ENCODE measurements at places on chromosomes 5 and 9.

GRCh38 chr5:180915924-180916323 lies 17.0 kb downstream of the BTNL8 start:
- H3K4me3 ChIP-seq = no peak overlapping the region
- H3K36me3 ChIP-seq = no peaks in the 10 kb centered on the region
- H3K27ac ChIP-seq = no peak overlapping the region
- no peak for DNase-seq

- no peaks in the 10 kb centered on the region for H3K4me1 ChIP-seq
- DNase-seq = no peak
- no peaks in the 10 kb centered on the region for H3K27me3 ChIP-seq
These were observed 237.6 kb downstream of the NNT start for GRCh38 chr5:43840424-43841125.

DNA sequence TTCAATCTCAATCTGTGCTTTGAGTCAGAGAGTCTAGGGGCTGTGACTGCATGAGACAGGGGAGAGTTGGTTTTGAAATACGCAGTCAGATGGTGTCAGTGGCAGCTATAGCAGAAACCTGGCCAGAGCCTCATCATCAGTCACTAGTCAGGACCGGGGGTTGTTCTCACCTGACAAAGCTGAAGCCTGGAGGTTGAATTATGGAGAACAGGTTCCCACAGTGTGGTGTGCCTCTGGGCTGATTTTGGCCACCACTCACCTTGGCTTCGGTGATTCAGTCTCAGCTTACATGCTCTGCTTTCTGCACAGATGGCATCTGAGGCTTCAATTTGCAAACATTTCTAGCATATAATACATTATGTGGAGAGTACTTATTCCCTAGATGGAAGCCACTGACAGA lies 387.3 kb downstream of the YTHDC2 start:
- H3K4me3 ChIP-seq = no peak overlapping the region
- no peaks in the 10 kb centered on the region for H3K36me3 ChIP-seq
- no peaks in the 10 kb centered on the region for H3K4me1 ChIP-seq
- DNase-seq = no peak
- H3K27ac ChIP-seq = no peak overlapping the region

DNA sequence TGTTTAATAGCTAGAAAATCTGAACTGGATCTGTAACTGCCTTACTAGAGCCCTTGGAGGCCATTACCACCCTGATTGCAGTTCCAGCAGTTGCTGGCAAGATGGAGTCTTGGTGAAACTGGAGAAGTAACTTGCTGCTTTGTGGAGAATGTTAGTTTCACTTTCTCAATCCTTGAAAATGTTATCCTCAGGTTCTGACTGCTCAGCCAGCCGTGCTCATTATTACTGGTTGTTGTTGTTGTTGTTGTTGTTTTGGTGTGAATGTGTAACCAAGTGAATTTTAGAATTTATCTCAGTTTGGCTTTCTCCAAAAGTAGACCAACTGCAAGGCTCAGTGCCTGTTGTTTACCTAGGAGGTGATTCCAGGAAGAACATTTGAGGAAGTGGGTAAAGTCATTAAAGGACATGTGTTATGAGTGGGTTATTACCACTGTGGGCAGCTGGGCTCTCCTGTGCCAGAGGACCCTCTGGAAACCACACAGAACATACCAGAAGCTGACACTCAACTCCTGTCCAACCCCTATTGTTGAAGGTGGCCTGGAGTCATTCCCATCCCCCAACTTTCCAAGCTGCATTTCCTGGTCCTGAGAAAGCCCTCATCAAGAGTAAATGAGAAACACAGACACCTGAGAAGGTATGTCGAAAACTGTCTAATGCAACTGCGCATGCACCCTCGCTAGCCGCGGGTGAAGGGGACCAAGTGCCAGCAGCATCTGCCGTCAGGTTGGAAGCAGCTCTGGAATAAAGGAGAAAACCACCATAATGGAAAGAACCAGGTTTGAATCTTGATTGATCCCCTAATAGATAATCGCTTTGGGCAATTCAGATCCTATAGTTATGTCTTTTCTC lies 111.6 kb downstream of the CMYA5 start:
- H3K27me3 ChIP-seq = no peaks in the 10 kb centered on the region
- H3K36me3 ChIP-seq = no peaks in the 10 kb centered on the region
- no peak for DNase-seq
- H3K27ac ChIP-seq = no peak overlapping the region

DNA sequence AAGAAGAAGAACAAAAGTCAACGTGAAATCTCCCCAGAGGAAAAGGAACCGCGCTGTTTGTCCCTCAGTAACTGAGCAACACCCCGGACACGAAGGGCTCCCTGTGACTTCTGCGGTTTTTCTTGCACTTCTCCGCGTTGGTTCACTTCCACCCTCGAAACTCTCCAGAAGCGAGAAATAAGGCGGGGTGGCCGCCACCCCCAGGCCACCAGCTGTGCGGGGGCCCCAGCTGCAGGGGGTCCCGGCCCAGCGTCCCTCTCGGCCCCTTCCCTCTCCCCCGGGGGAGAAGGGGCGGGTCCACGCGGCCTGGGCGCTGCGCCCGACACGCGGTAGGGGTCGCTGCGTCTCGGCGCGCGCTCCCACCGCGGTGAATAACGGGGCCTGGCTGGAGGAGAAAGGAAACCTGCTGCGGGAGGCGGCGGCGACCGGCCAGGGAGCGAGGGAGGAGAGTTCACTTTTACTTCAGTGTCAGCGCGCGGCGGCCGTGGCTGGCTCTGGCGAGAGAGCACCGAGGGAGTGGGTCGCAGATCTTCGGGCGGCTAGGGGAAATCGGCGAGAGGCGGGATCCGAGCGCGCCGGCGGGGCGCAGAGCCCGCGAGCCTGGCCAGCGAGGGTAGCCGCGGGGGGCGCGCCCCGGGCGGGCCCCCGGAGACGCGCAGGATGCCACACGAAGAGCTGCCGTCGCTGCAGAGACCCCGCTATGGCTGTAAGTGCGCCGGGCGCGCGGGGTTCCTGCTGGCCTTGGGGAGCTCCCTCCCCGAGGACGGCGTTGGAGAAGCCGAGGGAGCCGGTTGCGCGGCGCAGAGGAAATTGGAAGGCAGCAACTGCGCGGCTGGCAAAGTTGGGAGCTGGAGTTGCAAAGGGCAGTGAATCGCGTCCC lies at the start of gene IQGAP2:
TSS of gene IQGAP2 (plus strand) at position 400 of the 880 bp plus-strand sequence. CDS start at position 661, 261 bp downstream.
- DNase-seq = no peak
- H3K4me1 ChIP-seq = peaks cover 25% of the 10 kb centered on the region
- H3K27me3 ChIP-seq = no peaks in the 10 kb centered on the region
- peak within 1 kb of the TSS; percentile 91 for H3K27ac ChIP-seq

GRCh38 chr5:158874792-158875191 lies 224.9 kb downstream of the EBF1 start:
- peaks cover 50% of the 10 kb centered on the region for H3K4me1 ChIP-seq
- no peak overlapping the region for H3K4me3 ChIP-seq
- H3K27me3 ChIP-seq = no peaks in the 10 kb centered on the region
- DNase-seq = no peak

- H3K27me3 ChIP-seq = peaks cover 8% of the 10 kb centered on the region
- H3K4me3 ChIP-seq = no peak overlapping the region
- no peaks in the 10 kb centered on the region for H3K4me1 ChIP-seq
- H3K36me3 ChIP-seq = no peaks in the 10 kb centered on the region
- no peak overlapping the region for H3K27ac ChIP-seq
These were observed 3.3 kb downstream of the ASTN2 start for GRCh38 chr9:117411547-117411946.

DNA sequence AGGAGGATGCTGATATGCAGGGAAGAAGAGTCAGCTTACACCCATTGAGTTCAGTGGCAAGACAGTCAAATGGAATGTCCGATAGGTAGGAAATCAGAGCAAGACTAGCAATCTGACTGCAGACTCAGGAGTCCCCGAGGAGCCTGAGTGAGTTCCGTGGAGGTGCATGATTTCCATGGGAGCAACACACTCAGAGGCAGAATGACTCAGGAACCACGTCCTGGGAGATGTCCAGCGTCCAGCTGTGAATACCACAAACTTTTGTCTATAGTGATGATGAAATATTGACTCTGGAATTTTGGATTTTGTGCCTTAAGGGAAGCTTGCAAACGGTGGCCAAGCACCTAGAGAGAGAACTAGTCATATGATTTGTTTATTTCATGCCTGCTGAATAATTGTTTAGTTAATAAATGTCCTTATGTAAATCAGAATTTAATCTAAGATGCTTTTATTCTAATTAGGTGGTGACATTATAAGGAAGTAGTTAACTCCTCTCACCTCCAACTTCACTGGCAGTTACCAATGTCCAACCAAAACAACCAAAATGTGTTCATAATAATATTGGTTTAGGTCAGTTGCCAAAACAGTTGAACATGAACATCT lies 100.4 kb downstream of the PDE4D start:
- no peaks in the 10 kb centered on the region for H3K27me3 ChIP-seq
- no peak for DNase-seq
- no peak overlapping the region for H3K4me3 ChIP-seq
- H3K4me1 ChIP-seq = no peaks in the 10 kb centered on the region
- no peaks in the 10 kb centered on the region for H3K36me3 ChIP-seq

- no peaks in the 10 kb centered on the region for H3K36me3 ChIP-seq
- DNase-seq = no peak
- no peaks in the 10 kb centered on the region for H3K27me3 ChIP-seq
- peaks cover 10% of the 10 kb centered on the region for H3K4me1 ChIP-seq
- H3K4me3 ChIP-seq = no peak overlapping the region
These were observed 14.1 kb upstream of the ELL2 start for GRCh38 chr5:95975703-95976102.

GRCh38 chr5:36150676-36151433 lies 832 bp downstream of the LMBRD2 start:
- no peaks in the 10 kb centered on the region for H3K36me3 ChIP-seq
- H3K4me1 ChIP-seq = no peaks in the 10 kb centered on the region
- H3K27ac ChIP-seq = peak overlapping the region; percentile 82
- DNase-seq = no peak

DNA sequence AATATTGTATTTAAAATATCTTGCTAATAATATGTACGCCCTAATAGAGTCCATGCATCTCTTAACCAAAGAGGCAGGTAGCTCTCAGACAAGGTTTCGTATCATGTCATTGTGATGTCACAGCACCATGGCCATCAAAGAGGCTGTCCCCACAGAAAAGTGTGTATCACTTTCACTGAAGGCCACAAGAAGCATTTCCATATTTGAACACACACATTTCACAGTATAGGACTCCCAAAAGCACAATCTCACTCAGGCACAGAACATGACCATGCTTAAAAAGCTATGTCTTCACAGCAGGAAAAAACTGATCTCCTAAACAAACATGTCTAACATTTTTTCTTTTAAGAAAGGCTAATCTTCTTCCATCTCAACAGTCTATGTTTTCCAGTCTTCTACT lies 133.8 kb downstream of the DENND1A start:
- peaks cover 6% of the 10 kb centered on the region for H3K4me1 ChIP-seq
- H3K27ac ChIP-seq = peak overlapping the region; percentile 51
- H3K4me3 ChIP-seq = no peak overlapping the region
- no peaks in the 10 kb centered on the region for H3K27me3 ChIP-seq
- DNase-seq = peak; percentile 31

- H3K36me3 ChIP-seq = no peaks in the 10 kb centered on the region
- no peak for DNase-seq
- H3K4me3 ChIP-seq = no peak overlapping the region
- H3K4me1 ChIP-seq = no peaks in the 10 kb centered on the region
These were observed 135.9 kb upstream of the RAD23B start for GRCh38 chr9:107147134-107147533.

DNA sequence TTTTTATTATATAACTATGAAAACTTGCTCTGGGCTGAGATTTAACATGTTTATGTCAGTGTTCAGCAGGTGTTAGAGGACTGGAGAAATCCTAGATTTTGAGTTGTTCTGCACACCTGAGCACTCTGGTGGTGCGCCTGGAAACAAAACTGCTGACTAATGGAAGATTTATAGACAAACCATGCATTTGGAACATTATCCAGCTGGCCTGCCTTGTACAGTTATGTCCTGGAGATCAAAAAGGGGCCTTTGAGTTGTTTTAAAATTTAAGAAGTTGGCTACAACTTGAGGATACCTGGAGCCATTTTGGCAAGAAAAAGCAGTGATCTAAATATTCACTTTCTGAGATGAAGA lies 5.7 kb upstream of the ARHGEF28 start:
- H3K4me3 ChIP-seq = no peak overlapping the region
- H3K4me1 ChIP-seq = peaks cover 7% of the 10 kb centered on the region
- no peaks in the 10 kb centered on the region for H3K36me3 ChIP-seq
- no peaks in the 10 kb centered on the region for H3K27me3 ChIP-seq
- no peak overlapping the region for H3K27ac ChIP-seq

GRCh38 chr9:92704528-92704927 lies 34.6 kb upstream of the IPPK start:
- no peak overlapping the region for H3K27ac ChIP-seq
- peaks cover 5% of the 10 kb centered on the region for H3K4me1 ChIP-seq
- no peaks in the 10 kb centered on the region for H3K36me3 ChIP-seq
- DNase-seq = no peak

- H3K27ac ChIP-seq = no peak overlapping the region
- H3K4me1 ChIP-seq = no peaks in the 10 kb centered on the region
- no peak for DNase-seq
- no peak overlapping the region for H3K4me3 ChIP-seq
These were observed 477.6 kb downstream of the ZSWIM6 start for GRCh38 chr5:61809651-61810050.

DNA sequence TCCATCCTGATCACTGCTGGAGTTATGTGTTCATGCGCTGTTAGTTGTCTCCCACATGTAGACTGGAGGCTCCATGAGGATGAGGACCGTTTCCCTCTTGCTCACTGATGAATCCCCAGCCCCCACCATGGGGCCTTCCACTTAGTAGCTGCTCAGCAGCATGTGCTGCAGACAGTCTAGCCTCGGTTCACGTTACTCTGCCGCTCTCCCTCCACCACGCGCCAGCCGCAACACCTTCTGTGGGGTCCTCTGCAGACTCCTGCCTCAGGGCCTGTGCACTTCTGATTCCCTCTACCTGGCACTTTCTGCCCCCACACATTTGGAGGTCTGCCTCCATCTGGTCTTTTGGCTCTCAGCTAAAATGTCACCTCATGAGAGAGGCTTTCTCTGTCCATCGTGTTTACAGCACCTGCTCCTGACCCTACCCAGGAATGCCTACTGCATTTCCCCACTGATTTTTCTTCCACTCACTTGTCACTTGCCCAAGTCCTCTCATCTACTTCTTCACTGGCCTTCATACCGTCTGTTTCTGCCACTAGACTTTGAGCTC lies 36.3 kb downstream of the STK10 start:
- H3K27ac ChIP-seq = no peak overlapping the region
- H3K36me3 ChIP-seq = peaks cover 26% of the 10 kb centered on the region
- H3K4me3 ChIP-seq = no peak overlapping the region
- H3K4me1 ChIP-seq = peaks cover 46% of the 10 kb centered on the region
- no peaks in the 10 kb centered on the region for H3K27me3 ChIP-seq
- DNase-seq = no peak

- H3K27me3 ChIP-seq = no peaks in the 10 kb centered on the region
- no peaks in the 10 kb centered on the region for H3K4me1 ChIP-seq
- H3K36me3 ChIP-seq = no peaks in the 10 kb centered on the region
These were observed 26.7 kb upstream of the IRX4 start for GRCh38 chr5:1909346-1909985.

DNA sequence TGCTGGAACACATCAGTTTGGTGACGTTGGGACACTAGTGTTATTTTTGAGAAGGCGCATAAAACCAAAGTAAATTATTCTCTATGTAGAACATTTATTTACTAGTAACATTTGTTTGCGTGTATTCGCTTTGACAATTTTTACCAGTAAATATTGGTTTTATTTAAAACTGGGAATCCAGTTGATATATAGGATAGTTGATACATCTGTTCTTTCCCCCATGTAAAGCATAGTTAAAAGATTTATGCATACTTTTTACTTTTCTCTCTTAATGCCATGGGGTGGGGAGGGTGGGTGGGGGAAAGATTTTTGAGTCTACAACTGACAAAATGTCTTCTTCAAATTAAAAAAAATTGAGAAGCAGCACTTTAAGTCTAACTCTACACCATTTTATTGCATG lies at the start of gene IGIP:
TSS of gene IGIP (plus strand) at position 301 of the 400 bp plus-strand sequence. CDS start 2,540 bp downstream, outside the sequence.
- H3K36me3 ChIP-seq = no peaks in the 10 kb centered on the region
- peaks cover 4% of the 10 kb centered on the region for H3K4me1 ChIP-seq
- H3K27ac ChIP-seq = no peak within 1 kb of the TSS

GRCh38 chr5:16152601-16153568 lies 26.7 kb downstream of the MARCHF11 start:
- no peaks in the 10 kb centered on the region for H3K4me1 ChIP-seq
- no peak overlapping the region for H3K27ac ChIP-seq
- no peaks in the 10 kb centered on the region for H3K27me3 ChIP-seq
- H3K4me3 ChIP-seq = no peak overlapping the region

Measured in GM12878 (cell line).